ENCODE measurements at places on chromosomes 6 and 20.
A peak's percentile ranks its signal among the peaks of the same experiment; 100 is the strongest.

DNA sequence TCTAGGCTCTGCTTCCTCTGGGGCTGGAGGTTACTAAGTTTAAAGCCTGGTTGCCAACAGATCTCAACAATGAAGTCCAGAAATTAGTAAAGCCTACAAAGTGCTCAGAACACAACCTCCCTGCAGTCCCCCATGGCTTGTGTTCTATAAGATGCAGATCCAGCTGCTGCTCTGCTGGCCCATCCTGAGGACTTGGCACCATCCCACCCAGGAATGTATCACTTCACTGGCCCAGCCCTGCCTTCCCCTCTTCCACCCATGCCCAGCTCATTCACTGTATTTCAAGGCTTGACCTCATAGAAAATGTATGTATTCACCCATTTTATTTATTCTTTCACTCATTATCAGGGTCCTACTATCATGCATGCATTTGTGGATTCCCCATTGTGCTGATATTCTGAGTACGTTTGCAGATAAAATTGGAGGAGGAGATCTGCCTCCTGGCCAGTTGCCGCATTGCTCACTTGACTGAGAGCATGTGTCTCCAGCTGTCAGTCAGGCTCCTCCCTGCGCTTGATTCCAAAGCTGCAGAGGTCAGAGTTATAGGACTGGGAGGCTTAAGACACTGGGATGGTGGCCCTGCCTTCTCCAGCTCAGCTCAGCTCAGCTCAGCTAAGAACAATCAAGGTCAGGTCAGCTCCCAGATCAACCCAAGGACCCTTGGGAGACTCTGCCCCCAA, 104.8 kb downstream of the MAFB start:
- no peak for DNase-seq

DNA sequence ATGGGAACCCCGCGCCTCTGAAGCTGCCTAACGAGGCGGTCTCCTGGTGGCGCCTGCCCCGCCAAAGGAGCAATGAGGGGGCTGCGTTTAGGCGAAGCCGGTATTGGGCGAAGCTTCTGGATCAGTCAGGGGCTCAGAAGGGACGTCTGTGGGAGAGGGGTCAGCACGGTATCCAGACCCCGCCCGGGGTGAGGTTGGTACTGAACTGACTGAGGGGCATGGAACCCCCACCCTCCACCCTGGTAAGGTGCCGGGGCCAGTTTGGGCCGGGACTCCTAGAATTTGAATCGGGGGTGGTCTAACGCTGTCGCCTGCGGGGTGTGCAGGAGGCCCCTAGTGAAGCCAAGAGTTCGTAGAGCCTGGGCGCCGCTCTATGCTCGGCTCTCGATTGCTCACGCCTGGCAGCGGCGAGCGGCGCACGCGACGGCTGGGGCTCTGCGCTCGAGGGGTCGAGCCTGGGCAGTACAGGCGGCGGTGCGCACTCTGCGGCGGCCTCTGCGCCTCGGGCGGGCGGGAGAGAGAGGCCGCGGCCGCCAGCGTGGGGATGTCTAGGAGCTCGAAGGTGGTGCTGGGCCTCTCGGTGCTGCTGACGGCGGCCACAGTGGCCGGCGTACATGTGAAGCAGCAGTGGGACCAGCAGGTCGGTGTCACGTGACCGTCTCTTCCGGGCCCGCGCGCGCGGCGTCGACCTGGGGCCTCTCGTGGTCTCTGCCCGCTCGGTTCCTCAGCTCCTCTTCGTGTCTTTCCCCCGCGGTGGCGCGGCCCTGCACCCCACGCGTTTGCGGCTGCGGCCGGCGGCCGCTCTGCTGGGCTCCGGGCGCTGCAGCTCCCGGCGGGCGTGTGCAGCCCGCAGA, at the start of the genes KAT14 and PET117:
KAT14 (plus strand) TSS at position 452 of the 854 bp plus-strand sequence. CDS start 4,798 bp downstream, outside the sequence.
PET117 (plus strand) TSS at position 452 of the 854 bp plus-strand sequence; CDS start at position 545, 93 bp downstream.
- DNase-seq: peak; percentile 91

- no peak for DNase-seq
Observed at GRCh38 chr6:164827537-164827936, 481.9 kb downstream of the C6orf118 start.

DNA sequence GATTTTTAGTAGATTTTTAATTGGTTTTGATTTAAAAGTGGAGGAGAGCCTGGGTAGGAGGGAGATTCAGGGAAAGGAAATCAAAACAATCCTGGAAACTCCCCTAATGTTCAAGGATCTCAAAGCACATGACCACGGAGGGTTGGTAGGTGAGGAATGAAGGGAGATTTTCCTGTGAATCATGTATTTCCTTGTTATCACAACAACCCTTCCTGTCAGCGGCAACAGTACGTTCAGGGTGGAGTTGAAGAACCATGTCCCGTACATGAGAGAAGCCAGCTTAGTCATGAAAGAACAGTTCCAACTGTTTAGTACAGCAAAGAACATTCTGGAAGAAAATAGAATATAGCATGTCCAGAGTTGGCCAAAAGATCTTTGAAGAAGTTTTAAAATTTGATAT, 79.4 kb upstream of the SCAF8 start:
- DNase-seq: no peak

DNA sequence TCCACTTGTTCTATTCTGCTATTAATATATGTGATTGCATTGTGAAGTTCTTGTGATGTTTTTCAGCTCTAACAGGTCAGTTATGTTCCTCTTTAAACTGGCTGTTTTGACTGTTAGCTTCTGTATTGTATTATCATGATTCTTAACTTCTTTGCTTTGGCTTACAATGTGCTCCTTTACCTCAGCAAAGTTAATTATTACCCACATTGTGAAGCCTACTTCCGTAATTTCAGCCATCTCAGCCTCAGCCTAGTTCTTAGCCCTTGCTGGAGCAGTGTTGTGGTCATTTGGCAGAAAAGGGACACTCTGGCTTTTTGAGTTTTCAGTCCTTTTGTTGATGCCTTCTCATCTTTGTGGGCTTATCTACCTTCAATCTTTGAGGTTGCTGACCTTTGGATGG, 440.2 kb downstream of the TBC1D32 start:
- DNase-seq: no peak

- no peak for DNase-seq
Observed at GRCh38 chr6:131379948-131380347, 193.1 kb upstream of the ARG1 start.

- DNase-seq: no peak
Observed at GRCh38 chr20:25272223-25273000, 24.5 kb downstream of the PYGB start.

DNA sequence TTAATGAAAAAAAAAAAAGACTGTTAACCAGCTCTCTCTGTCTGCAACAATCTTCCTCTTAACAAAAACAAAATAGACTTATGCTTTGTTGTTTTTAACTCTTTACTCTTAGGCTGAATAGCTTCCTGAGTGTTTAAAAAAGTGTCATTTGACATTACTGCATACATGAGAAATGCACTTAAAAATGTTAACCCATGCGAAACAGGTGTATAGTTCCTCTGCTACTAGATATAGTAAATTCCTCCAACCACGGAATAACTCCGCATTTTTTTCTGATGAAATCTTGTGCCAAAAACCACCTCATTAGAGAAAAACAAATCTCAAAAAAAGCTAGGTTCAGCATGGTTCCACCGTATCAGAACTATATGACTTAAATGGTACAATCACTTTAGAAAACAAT, 426.0 kb downstream of the ADGRB3 start:
- no peak for DNase-seq

- DNase-seq: no peak
Observed at GRCh38 chr6:44614396-44614795, 226.9 kb downstream of the CDC5L start.

GRCh38 chr6:40947876-40948526, 91.0 kb downstream of the UNC5CL start:
- DNase-seq: no peak

DNA sequence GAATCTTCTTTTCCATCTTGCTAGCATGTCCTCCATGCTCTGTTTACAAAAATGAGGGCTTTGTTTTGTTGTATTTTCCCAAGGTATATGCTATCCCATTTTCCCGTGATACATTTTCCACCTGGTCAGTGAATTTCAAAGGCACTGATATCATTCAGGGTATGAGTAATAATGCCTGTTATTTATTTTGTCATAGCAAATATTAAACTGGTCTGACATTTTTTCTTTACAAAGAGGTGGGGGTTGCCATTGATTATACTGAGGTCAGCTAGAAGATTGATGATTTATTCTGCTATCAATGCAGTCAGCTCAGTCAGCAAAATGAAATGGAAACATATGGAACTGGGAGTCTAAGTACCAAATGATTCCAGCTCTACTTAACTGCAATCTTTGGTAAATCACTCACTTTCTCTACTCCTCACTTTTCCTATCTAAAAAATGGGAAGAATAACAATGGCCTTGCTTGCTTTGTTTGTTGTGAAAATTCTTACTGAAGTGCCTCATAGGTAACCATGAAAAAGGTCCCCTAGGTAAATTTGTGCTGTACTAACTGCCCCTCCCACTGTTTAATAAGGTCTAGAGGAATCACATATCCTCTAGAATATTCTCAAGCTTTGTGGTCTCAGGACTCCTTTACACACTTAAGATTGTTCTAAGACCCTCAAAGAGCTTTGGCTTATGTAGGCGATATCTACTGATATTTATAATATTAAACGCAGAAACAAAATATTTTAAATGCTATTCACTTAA, 64.0 kb downstream of the ARHGAP18 start:
- no peak for DNase-seq

- no peak for DNase-seq
Observed at GRCh38 chr20:37892001-37892400, 10.9 kb upstream of the VSTM2L start.

DNA sequence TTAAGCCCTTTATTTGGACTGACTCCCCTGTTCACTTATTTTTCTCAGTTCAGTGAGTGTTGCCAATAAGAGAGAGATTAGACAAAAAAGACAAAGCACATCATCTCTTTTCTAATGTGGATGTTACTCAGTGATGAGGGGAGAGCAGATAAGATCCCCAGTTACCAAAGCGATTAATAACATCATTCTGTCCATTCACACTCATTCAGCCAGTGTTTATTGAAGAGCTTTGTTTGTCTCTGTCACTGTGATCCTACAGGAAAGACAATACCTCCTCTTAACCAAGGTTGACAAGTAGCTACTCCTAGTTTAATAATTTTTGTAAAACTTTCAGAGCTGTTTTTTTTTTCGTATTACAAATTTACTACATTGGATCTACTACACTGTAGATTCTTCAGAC, 163.0 kb downstream of the EYA4 start:
- no peak for DNase-seq

- no peak for DNase-seq
Observed at GRCh38 chr20:1883986-1884385, 11.2 kb upstream of the SIRPA start.

- no peak for DNase-seq
Observed at GRCh38 chr6:143621159-143621873, 56.4 kb upstream of the PHACTR2 start.
